ENCODE measurements at places on chromosomes 3 and 15.

DNA sequence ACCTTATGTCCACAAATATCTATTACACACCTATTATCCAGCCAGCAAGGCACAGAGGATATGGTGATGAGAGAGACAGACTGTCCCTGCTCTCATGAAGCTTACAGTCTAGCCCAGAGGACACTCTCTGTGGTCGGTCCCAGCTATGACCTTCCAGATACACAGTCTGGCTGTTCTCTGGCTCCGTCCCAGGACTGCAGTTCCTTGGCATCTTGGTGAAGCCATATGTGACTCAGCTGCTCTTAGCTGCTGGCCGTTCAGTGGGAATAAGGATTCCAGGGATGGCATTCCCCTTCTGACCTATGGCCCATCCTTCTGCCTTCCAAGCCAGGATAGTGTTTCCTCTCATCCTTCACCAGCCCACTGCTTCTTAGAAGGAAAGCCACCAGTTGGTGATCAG is 30.8 kb downstream of the MEX3B start:
- DNase-seq = no peak

DNA sequence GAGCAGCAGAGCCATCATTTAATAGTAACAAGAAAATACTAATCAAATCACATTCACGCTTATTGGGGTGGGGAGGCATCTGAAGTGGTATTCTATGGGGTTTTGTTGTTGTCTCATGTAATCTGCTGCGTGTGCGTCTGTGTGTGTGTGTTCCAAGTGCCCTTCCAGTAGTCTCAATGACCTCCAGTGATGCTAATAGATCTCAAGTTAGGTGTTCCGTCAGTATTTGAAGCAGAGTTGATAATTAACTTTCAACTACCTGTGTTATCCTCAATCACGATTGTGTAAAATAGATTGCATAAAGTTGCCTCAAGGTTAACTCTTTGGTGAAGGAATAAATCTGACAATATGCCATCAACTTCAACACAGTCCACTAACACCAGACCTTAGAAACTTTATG is 375.0 kb downstream of the MECOM start:
- DNase-seq = no peak

DNA sequence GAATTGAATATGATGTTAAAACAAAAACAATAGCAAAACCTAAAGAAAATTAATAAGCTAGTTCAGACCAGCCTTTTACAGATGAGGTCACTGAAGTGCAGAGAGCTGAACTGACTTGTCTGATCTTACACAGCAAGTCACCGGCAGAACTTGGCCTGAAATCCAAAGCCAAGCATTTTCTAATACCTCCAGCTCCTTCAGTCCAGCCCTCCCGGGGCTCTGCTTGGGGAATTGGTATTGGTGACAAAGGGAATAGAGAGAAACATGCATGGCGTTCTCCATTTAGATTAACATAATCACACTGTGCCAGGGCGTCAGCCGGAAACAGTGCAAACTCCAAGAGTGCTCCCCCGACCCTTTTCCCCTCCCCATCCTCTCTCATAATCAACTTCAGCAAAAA is 14.1 kb upstream of the ZSCAN2 start:
- no peak for DNase-seq

- DNase-seq = no peak
Observed at GRCh38 chr3:71491154-71491752, 92.3 kb downstream of the FOXP1 start.

DNA sequence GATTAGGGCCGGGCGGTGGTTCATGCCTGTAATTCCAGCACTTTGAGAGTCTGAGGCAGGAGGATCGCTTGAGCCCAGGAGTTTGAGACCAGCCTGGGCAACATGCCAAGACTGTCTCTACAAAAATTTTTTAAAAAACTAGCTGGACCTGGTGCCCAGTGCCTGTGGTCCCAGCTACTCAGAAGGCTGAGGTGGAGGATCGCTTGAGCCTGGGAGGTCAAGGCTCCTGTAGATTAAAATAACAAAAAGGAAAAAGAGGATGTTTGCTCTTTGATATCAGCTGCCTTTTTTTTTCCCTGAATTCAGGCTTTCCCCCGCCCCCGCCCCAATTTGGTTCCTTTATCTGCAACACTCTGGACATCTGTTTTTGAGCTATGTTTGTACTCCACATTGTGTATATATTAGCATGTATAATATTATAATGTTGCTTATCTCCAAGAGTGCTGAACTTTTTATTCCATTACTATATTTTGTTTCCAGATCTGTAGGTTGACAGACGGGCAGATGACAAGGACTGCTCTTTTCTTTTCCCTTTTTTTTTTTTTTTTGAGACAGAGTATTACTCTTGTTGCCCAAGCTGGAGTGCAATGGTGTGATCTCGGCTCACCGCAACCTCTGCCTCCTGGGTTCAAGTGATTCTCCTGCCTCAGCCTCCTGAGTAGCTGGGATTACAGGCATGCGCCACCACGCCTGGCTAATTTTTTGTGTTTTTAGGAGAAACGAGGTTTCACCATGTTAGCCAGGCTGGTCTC is 4.6 kb downstream of the SNAP23 start:
- DNase-seq = no peak

DNA sequence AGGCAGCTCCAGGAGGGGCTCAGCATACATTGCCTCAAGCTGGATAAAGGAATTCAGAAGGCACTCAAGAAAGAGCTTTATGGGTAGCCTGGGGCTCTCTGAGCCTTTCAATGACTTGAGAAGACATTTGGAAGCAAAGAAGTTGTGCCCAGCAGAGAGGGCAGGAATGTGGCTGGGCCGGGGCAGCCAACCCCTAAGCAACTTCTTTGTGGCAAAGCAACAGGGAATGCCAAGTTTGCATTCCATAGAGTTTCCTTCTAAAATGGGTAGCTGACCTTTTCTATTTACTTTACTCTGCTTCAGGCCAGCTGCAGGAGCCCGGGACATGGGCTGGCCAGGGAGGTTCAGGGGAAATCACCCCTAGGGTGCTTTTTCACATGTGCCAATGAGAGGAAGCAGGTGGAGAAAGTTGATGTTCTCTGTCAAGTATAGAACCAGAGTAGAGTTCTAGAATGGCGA is 45.6 kb downstream of the CCDC12 start:
- no peak for DNase-seq

DNA sequence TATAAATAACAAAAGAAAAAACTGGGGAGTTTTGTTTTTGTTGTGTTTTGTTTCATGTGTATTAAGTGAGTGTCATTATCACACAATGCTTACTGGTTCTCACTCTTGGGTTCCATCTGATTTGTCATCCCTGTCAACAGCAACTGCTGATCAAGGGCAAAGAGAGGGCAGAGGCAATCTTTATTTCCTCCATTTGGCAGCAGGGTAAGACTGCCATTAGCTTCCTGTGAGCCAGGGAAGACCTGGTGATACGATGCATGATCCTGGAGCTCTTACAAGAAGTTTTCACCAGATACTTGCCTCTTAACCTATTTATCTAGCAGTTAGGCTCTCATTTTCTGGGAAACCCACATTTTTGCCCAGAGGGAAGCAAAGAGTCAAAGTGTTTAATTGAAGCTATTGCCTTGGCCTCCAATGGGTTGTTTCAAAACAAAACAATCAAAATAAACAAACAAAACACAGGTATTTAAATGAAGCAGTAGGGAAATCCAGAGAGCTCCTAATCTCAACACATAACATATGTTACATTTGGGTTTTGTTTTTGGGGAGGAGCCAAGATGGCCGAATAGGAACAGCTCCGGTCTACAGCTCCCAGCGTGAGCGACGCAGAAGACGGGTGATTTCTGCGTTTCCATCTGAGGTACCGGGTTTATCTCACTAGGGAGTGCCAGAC is 529.8 kb downstream of the MAGI1 start:
- no peak for DNase-seq

DNA sequence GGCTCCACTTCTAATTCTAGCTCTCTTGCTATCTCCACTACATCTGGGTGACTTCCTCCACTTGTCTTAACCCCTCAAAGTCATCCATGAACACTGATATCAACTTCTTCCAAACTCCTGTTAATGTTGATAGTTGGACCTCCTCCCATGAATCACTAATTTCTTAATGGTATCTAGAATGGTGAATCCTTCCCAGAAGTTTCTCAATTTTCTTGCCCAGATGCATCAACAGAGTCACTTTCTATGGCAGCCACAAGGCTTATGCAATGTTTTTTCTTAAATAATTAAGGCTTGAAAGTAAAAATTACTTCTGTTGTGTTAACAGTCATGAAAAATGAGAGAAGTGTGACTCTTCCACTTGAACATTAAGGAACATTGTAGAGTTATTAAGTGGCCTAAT is 164.3 kb downstream of the PCCB start:
- no peak for DNase-seq

GRCh38 chr15:67838789-67839332 is 984 bp downstream of the RNU6-1 start:
- no peak for DNase-seq

DNA sequence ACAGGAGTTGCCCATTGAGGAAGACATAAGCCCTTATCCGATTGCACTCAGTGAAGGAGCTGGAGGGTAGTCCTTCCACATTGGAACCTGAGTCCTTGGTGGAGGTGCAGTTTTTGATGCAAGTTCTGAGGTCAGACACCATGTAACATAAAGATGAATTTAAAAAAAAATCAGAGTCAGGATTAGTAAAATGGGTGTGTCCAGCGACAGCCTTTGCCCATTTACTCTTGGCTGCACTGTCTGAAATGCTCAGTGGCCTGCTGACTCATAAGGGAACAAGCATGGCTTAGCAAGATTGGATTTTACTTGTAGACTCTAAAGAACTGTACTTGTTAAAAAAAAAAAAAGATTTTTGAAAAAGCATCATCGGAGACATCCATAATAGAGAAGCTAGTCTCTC is 241.1 kb upstream of the TOPAZ1 start:
- no peak for DNase-seq

DNA sequence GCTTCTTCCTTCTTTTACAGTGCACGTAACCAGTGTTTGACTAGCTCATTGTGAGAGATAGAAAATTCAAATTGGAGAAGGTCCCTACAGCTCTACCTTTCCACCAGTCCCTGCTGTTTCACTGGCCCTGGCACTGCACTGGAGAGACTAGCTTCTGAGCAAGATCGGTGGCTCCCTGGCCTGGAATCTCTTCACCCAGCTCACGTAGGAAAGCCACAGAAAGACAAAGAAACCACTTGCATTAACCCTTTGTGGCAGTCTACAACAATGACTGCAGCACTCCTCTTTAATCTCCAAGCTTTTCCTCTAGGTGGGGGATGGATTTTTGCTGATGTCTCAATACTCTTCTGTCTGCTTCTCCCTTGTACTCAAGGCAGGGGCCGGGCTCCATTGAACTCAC is 155.9 kb downstream of the PEX5L start:
- no peak for DNase-seq

GRCh38 chr3:22862111-22862510 is 341.0 kb upstream of the UBE2E2 start:
- no peak for DNase-seq

- DNase-seq = peak; percentile 63
Observed at GRCh38 chr15:59174835-59175831, 31.5 kb upstream of the LDHAL6B start.

DNA sequence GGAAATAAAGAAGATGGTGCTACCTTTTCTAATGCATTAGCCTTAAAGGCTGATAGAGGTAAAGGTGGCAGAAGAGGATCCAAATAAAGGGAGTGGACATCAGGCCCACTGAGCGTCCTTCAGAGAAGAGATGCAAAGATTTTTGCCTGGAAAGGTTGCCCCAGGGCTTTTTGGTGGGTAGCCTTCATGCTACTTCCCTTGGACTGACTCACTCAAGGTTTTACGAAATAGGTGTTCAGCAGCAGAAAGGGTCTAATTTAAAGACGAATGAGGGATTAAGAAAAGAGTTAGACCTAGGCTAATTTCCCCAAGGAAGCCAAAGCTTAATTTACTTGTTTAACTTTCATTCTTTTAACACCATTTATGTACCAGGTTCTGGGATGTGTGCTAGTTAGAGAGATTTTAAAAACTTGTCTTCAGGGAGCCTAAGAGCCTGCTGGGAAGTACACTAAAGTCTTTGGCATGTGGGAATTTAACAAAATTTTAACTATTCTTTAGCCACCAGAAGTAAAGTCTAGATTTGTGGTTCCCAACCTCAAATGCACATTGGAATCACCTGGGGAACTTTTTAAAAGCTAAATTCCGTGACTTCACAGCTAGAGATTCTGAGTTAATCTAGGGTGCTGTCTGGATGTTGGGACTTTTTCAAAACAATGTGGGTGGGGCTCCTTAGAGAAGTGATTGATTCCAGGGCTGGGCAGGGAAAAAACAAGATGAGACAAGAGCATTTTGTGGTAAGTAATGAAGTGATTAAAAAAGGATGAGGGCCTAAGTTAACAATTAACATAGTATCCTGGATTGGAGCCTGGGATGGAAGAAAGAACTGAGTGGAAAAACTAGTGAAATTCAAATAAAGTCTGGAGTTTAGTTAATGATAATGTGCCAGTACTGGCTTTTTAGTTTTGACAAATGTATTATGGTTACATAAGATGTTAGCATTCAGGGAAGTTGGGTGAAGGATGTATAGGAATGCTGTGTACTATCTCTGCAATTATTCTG is 3.4 kb downstream of the IL20RB start:
- no peak for DNase-seq

DNA sequence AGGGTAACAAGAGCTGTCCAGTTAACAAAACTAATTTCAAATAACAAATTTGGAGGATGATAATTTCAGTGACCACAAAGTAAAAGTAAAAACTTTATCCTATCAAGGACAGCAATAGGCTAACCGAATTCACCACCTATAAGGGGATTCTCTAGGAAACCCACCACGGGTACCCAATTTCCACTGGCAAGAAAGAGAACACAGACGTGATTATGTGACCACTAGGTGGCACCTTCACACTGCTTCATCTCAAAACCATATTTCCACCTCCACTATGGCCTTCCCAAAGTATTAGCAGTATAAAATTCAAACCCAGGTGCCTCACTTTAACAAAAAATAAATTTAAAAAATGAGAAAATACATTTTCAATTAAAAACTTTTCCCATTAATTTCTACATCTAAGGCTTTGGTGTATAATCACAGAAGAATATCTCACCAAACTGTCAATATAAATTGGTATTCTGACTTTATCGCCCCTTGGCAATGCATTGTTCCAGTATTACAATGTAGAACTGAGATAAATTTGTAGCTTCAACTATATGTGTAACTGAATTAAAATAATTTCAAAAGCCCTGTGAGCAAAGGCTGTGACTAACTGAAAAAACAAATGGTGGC is 96.5 kb downstream of the FSIP1 start:
- no peak for DNase-seq

- no peak for DNase-seq
Observed at GRCh38 chr15:76310475-76311099, 682 bp downstream of the ETFA start.

DNA sequence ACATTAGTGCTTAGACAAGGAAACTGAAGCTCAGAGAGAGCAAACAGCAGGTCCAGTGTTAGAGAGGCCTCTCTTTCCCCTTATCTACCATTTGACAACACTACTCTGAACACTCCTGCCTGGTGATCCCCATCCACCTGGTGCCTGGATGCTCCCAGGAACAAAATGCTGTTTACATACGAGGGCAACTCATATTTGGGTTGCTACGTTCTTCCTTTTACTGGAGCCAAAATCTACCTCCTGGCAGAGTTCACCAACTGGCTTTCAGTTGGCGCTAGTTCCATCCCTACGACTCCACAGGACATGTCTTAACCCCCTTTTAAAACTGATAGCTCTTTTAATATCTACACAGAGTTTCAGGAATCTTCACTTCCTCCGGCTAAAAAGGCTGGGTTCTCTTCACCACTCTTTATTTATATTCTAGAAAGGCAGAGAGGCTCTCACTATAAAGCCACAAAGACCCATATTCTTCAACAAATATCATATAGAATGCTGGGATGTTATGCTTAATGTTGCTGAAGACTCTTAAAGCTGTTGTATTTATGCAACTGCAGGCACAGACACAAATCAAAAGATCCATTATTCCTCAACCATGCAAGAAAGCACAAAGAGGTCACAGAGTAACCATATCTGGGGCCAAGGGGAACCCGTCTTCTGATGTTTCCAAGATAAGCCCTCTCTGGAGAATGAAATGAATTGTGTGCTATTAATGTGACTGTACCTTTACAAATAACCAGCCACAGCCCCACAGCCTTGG is 47.9 kb downstream of the CCNB2 start:
- DNase-seq = no peak

Measured in activated CD8-positive, alpha-beta memory T cell treated with anti-CD3 and anti-CD28 coated beads, Interleukin-2, amount 10 ng/mL, durations not matched to agents 7 days and 5 days (primary cell).